GM18507 (cell line): ENCODE measurements at places on chromosomes 1 and 21.

- no peak for DNase-seq
Observed at GRCh38 chr1:154840269-154841176, 29.6 kb downstream of the KCNN3 start.

- DNase-seq, result peak; percentile 28
Observed at GRCh38 chr1:109161858-109162606, 48.1 kb downstream of the ELAPOR1 start.

- DNase-seq, result no peak
Observed at GRCh38 chr1:3669971-3670431, 17.7 kb downstream of the TP73 start.

DNA sequence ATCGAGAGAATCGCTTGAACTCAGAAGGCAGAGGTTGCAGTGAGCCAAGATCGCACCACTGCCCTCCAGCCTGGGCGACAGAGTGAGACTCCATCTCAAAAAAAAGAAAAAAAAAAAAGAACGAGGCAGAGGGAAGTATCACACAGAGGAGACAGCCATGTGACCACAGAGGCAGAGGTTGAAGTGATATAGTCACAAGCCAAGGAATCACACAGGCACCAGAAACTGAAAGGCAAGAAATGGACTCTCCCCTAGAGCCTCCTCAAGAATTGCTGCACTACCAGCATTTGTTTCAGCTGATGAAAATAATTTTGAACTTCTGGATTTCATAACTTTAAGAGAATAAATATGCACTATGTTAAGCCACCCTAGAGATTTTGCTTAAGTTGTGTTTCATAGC is 459.6 kb downstream of the PTPRC start:
- no peak for DNase-seq

GRCh38 chr1:232568331-232568852 is 61.5 kb downstream of the SIPA1L2 start:
- no peak for DNase-seq

DNA sequence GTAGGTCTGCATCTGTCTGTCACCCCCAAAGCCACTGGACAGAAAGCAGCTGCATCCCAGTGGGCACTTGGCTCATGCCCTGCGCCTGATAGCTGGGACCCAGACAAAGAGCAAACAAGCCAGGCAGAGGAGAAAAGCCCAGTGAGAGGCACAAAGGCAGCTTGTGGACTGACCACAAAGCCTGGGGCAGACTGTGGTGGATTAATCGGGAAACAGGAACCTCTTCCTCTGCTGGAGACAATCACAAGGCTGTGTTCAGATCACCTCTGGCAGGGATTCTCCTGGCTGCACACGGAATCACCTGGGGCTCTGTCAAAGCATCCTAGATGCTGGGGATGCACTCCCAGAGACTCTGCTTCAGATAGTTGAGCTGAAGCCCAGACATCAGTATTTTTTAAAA is 15.2 kb upstream of the GJB5 start:
- no peak for DNase-seq

DNA sequence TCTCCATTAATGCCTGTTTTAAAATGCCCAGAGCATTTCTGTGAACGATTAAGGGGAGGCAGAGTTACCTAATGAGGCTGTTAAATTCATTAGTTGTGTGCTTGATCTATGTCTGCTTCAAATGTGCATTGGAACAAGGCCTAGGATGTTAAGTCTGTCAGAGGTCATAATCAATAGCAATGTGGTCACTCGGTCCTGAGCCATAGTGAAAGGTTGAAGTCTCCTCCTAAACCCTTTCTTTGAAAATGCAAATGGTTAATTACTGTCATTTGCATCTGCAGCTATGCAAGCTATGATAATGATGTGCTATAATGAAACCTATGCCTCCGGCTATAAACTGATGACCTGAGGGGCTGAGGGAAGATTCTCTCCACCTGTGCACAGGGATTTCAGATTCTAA is 114.2 kb upstream of the NR5A2 start:
- no peak for DNase-seq

DNA sequence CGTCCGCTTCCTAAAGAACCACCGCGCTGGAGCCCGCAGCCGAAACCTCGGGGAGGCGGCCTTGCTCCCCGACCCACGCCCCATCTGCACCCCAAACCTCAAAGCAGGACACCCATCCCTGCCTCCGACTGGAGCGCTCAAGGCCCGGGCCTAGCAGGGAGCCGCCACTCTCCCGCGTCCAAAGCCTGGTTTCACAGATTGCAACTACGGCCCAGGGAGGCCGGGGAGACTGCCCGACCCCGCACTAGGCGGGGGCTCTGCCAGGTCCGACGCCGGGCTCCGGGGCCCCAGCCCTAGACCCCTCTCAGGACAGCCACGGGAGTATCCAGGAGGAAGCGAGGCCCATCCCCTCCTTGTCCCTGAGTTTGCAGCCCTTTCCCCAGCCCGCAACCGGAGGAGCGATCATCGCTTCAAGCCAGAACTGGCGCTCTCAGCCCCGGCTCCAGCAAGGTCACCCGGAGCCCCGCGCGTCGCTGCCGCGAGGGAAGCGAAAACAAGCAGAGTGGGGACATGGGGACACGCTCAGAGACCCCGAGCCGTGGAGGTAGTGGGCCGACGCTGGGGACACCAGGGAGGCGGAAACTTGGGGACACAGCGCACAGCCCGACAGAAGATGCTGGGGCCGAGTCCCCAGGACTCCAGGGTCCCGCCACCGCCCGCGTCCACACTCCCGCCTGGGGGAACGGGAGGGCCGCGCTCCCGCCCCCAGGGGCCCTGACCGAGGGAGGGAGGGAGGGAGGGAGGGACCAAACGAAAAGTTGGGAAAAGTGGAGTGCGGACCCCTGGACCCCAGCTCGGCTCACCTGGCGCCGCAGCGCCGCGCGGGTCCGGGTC is 433 bp downstream of the TMEM200B start:
- DNase-seq, result no peak

DNA sequence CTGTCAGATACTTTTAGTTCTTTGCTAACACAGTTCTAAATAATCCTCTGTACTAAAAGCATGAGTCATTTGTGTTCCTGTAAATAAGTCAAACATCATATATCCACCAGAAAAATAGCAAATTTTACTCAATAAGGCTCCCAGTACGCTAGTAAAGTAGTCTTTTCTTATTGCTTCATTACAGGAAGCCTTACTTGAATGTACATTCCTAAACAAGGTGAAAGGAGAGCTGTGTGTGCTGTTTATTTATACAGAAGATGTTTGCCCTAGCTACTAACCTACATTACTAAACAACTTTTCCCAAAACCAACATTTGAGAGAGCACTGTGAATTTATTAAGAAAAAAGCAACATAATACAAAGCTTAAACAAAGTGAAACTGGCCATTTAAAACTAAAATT is 52.0 kb downstream of the ZNHIT6 start:
- no peak for DNase-seq

- DNase-seq, result no peak
Observed at GRCh38 chr1:190908246-190908645, 430.6 kb upstream of the BRINP3 start.

DNA sequence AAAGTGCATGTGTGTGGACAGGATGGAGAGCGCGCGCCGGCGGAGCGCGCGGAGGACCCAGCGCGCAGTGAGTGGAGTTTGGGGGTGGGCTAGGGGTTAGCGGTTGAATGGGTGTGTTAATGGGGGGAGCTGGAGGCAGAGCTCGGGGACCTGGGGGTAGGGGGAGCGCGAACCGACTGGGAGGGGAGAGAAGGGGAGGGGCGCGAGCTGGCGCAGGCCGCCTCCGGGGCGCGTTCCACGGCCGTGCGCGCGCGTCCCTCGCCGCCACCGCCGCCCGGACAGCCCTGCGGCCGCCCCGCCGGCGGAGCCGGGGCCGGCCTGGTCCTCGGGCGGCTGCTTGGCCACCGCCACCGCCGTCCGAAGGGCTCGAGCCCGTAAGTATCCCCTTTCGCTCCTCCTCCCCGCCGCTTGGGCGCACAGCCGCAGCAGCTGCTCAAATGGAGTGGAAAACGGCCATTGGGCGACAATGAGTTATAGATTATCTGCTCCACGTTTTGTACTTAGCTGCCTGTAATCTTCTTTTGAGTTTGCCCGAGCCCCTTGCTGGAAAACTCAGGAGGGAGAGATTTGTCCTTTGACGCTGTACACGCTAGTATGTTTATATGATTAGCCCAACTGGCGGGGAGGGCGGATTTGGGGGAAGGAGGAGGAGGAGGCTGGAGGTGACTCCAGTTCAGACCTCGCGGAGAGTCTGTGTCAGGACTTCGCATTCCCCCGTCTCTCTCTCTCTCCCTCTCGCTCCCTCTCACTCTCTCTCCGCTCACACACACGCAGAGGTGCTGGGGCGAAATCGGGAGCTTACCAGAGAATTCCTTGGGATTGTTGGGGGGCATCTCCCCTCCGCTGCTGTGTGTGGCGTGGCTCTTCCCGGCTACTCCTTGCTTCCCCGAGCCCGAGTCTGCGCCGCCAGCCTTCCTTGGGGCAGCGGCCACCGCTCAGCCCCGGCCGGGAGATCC is at the start of gene ADGRL2:
Gene ADGRL2 (plus strand): TSS at position 240 of the 956 bp plus-strand sequence. CDS start 36,051 bp downstream, outside the sequence.
- no peak for DNase-seq

DNA sequence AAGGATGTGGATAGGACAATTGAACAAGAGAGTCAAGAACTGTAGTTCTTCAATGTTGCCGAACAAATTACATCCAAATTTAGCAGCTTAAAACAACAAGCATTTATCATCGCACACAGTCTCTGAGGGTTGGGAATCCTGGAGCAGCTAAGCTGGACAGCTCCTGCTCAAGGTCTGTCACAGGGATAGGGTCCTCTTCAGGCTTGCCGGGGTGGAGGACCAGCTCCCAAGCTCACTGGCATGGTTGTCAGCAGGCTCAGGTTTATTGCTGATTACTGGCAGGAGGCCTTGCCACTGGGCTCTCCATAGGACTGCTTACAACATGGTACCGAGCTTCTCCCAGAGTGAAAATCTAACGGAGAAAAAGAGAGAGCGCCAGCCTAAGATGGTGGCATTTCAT is 22.1 kb upstream of the COX20 start:
- no peak for DNase-seq

DNA sequence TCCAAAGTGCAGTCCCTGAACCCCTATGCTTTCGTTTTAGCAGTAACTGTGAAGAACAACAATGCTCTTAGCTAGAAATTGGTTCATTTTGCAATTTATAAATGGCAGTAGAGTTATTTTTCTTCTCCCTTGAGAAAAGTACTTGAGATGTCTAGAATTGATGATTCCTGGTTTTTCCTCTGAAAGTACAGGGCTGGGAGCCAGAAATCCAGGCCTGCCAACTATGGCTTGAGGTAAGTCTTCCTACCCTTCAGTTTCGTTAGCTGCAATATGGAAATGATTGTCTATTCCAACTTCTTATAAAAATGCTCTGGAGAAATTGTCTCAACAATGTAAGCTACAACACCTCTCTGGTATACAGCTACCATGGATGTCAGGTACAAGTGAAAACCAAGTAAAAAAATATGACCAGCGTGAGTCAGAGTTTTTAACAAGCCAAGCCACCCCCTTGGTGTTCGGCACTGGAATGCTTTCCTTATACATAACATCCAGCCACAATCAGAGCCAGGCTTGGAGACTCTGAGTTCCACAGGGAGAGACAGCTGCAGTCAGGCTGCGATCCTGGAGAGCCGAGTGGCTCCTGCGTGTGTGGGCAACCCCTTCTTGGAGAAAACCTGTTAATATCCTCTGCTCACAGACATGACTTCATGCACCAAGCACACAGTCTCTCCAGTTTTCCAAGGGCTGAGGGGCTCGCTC is 22.0 kb downstream of the TSPAN2 start:
- no peak for DNase-seq

- no peak for DNase-seq
Observed at GRCh38 chr1:27366113-27366410, 699 bp downstream of the MAP3K6 start.

DNA sequence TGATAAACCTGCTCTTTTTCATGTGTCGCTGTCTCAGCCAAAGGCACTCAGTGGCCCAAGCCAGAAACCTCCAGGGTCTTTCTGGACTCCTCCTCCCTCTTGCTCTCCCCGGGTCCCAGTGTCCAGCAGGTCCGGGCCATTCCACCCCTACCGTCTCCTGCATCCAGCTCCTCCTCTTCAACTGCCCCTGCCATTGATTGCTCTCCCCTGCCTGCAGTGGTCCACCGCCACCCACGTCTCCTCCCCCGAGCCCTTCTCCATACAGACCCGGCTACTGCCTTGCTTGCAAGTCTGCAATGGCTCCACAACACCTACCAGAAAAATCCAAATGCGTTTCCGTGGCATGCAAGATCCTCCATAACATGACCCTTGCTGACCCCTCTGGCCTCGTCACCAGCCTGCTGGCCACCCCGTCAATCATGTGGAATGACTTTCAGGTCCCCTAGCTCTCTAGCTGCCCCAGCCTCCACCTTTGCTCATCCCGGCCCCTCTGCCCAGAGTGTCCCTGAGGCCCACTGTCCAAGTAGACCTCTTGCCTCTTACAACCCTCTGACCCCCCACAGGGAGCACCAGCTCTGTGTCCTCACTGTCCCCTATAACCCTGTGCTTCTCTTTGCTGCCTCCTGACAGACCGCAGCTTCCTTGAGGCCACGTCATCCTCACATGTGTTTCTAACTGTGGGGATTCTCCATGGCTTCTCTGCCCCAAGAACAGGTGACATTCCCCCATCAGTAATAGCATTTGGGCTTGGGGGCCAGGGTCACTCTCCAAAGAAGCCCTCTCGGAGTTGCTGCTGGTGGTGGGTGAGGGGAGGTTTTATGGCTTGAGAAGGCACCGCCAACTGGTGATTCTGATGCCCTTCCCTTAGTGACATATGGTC is 15.0 kb downstream of the CACNA1S start:
- no peak for DNase-seq

GRCh38 chr1:174769961-174770549 is 229.7 kb upstream of the CACYBP start:
- peak; percentile 3 for DNase-seq

GRCh38 chr21:38310646-38311485 is 54.1 kb downstream of the KCNJ15 start:
- no peak for DNase-seq

DNA sequence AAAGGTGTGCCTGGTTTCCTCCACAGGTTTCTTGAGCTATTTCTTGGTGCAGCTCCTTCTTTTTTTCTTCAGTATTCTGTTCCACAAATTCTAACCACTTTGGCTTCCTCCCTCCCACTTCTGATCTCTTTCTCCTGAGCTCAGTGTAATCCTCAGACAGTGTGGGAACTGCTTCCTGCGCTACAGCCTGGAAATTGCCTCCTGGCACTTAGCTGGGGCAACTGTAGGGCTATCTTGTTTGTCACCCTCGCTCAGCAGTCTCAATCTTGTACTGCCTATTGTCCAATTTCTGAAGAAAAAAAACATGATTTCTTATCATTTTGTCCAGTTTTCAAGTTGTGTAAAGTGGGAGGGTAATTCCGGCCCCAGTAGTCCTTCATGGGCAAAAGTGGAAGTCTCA is 24.0 kb upstream of the GALNT2 start:
- DNase-seq, result no peak

DNA sequence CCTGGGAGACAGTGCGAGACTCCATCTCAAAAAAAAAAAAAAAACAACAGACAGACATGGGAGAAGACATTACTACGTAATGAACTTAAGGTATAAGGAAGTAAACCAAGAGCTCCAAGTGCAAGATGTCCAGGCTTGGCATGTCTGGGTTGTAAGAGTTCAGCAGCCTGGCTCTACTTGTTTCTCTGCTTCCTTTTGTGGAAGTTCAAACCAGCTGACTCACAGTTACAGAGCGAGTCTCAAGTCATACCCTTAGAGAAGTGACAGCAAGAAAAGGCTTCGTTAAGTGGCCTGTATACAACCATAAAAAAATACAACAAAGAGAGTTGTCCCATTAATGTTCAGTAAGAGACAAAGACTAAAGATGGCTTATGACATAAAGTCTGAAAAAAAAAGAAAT is 1.3 kb downstream of the RIT1 start:
- DNase-seq, result no peak
